ENCODE measurements at places on chromosomes 11 and 22.

DNA sequence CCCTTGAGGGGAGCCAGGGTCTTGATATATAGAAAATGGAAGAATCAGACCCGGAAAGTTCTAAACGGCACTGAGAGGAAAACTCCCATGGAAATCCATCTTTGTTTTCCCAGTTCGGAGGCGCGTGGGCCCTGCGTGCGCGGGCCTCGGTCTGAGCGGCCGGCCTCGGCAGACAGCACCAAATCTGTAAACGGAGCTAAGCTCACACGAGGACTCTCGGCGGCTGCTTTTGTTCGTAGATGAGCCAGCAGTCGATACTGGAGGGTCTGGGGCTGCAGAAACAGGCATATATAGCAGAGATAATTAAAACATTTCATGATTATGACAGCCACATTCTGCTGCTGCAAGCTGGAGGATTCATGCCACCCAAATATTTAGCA is 68.5 kb upstream of the PPARA start:
- DNase-seq, result no peak

DNA sequence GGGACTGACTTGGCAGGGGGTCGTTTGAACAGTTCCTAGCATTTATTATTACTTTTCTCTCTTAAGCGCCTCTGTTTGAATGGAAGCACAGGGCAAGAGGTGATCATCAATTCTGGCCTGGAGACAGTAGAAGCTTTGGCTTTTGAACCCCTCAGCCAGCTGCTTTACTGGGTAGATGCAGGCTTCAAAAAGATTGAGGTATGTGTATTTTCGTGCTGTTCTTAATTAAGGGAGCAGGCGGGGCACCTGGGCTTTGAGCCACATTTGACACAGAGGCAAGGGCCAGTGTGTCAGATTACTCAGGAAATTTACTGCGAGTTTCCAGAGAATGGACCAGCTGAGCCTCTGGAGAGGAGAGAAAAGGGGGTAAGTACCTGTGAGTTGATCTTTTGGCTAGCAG is 102.4 kb upstream of the SORL1-AS1 start:
- no peak for DNase-seq

- DNase-seq, result no peak
Measured at GRCh38 chr11:27277843-27278242, 85.2 kb downstream of the CCDC34 start.

DNA sequence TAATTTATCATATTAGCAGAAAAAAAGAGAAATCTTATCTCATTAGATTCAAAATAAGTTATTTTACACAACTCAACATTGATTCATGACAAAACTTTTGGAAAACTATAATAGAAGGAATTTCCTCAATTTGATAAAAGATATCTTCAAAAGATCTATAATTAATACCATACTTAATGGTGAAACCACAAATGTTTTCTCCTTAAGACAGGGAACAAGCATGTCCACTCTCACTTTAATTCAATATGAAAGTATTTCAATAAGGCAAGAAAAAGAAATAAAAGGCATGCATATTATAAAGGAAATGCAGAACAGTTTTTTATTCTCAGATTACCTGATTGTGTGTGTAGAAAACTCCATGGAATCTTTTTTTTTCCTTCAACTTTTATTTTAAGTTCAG is 23.6 kb downstream of the MTNR1B start:
- no peak for DNase-seq

GRCh38 chr11:42315267-42315666 is 855.8 kb upstream of the LRRC4C start:
- DNase-seq, result no peak

GRCh38 chr22:43910178-43910695 is 13.4 kb upstream of the PNPLA3 start:
- DNase-seq, result no peak

GRCh38 chr11:46528445-46529094 is 65.3 kb downstream of the AMBRA1 start:
- no peak for DNase-seq

DNA sequence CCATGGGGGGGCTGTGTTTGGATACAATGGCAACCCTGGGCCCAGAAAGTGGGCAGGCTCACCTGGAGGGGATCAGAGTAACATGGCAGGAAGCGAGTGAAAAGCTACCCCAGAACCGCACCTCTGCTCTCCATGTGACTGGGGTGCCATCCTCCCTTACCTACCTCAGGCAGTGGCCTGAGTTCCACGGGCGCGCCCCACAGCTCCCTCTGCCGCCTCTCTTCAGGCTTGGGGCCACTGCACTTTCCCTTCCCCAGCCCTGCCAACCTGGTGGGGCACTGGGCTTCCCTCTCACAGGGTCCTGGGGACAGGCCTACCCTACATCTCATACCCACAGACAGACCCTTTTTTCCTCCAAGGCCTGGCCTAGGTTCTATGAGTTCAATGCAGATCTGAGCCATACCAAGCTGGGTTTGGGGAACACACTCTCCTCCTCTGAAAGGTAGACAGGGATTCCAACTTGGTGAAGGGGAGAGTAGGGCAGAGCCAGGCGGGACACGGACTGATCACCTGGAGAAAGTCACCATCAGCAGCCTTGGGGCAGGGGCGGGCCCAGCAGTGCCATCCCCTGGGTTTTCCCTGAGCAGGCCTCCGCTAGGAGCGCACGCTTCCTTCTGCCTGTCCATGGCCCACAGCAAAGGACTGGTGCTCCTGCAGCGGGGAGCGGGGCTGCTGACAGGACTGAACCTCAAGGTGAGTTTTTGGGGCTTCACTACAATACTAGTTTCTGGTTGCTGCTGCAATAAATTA is 7.1 kb downstream of the GALR3 start:
- no peak for DNase-seq

DNA sequence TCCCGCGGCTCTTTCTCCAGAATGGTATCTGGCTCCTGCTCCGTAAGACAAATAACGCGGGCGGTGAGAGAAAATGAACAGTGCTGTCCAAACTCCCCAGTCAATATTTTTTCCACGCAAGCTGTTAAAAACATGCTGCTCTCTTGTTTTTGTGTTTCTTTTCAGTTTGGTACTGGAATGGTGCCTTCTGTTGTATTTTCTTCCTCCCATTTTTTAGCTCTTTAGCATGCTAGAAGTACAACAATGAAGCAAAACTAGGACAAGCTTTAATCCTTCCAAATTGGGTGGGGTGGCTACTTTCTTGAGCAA is 599 bp upstream of the PPP2R1B start:
- DNase-seq, result no peak

DNA sequence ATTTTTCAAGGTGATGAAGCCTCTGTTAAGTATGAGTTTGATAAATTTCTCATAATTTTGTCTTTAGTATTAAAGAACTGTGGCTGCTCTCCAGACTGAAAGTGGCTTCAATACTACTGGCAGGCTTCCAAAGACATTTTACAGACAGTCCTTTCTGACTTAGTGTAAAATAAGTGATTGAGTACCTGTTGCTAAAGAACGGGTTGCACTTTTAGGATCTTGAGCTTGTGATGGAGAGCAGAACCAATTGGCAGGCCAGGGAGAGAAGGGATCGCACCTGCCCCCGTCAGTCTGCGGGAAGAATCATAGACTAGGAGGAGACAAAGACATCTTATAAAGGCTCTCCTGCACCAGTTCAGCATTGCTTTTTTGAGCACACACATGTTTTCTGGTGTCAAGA is 4.4 kb downstream of the NCAM1 start:
- no peak for DNase-seq

DNA sequence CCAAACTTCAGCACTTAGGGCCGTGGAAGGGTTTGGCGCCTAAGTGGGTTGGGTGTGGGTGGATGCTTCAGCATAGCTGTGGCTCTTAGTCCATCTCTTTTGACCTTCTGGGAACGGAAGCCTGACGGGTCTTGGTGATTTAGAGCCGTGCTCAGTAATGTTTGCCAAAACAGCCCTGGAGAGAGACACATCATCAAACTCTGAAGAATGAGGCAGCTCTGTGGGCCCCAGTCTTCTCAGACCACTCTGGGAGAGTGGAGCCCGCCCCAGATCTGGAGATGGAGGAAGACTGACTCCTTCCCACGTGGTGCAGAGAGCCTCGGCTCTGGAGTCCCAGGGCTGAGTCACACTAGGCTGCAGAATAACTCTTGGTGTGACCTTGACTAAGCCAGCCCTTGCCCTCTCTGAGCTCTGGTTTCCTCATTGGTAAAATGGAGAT is 168.9 kb downstream of the C11orf91 start:
- DNase-seq, result no peak

DNA sequence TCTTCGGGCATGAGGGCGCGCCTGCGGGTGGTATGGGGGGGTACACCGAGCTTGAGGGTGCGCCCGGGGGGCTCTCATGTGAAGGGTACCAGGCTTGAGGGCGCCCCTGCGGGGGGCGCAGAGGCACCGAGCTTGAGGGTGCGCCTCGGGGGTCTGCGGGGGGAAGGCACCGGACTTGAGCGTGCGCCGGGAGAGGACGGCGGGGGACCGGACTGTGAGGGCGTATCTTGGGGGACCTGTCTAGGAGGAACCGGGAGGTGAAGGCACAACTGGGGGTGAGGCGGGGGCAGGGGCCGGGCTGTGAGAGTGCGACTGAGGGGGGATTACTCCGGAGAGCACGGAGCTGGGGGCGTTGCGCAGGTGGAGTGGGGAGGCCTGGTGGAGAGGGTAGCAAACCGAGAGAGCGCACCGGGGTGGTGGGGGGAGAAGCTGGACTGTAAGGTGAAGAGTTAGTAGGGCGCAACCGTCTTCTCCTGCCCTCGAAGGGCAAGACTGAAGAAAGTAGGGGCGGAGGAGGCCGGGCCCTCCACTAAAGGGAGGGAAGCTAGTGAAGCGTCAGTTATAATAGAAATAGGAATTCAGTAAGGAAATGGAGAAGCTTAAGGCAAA is 1.1 kb upstream of the DDX6 start:
- DNase-seq, result peak; percentile 51

DNA sequence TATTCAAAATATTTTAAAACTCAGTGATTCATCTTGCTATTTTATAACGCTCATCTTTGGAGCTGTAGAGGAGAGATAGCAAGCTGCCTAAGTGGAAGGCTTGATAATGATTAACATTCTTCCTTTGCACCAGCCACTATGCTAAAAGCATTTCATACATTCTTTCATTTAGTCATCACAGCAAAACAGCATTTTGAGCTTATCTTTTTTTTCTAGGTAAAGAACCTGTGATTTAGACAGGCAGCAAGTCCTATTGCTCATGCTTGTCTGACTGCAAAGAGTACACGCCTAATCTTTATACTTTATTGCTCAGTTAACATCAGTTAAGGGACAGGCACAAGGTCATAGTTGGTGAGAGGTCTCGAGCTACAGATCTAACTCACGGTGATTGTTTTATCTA is 713.1 kb upstream of the ARHGAP42 start:
- no peak for DNase-seq

DNA sequence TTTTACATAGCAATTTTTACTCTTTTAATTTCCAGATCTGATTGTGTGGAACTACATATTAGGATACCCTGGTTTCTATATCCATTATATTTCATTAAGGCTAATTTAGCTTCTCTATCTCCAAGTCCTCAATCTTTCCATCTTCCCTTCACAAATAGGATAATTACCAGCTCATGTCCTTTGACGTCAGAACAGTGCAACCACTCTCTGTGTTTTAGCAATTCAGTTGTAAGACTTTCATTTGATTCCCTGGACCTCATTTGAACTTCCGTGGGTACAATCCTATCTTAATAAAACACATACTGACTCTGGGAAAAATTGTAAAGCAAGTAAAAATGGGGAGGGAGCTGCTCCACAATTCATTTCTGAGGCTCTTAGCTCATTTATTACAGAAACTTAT is 52.8 kb downstream of the FAM76B start:
- no peak for DNase-seq

DNA sequence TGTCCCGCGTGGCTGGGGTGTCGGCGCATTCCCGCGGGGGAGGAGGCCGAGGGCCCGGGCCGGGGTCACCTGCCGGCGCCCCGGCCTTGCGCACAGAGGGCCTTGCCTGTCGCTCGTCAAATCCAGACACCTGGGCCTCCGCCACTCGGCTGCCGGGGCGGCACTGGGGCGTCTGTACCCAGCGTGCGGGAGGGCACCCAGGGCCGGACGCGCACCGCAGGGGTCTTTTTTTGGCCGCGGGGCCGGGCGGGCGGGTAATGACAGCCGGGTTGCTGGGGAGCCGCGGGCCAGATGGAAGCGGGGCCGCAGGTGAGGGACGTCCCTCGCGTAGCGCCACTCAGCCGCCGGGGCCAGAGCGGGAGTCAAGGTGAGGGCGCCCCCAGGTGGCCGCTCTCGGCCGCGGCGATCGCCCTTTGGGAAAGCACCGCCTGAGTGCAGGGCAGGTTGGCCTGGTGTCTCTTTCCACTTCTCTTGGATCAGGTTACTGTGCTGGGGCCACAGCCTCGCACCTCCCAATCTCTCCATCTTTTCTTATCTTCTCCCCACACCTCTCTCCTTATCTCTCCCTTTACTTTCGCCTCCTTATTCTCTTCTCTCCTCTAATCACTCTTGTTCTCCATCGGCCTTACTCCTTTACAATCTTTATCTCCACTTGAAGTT is 3.5 kb downstream of the PHLDB1 start:
- peak; percentile 94 for DNase-seq

DNA sequence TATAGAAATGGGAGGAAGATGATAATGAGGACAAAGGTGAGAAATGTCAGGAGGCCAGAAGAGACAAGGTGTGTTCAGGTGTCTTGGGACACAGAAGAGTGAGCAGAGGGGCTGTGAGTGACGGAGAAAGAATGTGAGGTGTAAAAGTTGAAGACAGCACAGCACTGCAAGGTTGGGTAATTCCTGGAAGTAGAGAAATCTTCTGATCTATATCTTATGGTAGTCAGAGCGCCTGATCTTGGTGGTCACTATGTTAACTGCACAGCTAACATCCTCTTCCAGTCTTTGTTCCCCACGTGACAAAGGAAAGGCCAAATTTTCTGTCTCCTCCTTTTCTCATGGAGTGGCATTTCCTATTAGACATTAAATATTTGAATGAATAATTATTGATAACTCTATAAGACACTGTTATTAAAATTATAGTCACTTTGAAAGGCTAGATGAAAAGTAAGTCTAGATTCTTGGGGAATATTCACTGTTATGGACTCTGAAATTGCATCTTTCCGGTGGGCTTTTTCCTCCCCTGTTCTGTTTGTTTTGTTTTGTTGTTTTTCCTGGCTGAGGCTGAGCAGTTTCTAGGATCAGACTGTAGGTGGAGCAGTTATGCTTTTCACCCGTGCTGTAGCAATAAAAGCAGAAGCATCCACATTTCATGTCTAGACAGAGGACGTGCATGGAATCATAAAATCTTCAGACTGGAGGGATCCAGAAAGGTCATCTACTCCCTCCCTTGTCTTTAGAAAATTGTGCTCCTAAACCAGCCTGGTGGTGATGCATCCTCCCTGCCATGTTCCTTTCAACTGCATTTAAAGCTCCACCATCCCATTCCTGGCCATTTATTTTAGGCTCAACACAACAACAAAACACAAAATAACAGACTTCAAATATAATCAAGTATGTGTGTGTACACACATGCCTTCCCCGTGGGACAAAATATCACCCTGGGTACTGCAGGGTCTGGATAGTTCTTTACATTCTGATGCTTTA is 26.6 kb downstream of the SC5D start:
- peak; percentile 69 for DNase-seq

GRCh38 chr11:6531267-6531752 is 34.2 kb downstream of the DNHD1 start:
- peak; percentile 68 for DNase-seq

DNA sequence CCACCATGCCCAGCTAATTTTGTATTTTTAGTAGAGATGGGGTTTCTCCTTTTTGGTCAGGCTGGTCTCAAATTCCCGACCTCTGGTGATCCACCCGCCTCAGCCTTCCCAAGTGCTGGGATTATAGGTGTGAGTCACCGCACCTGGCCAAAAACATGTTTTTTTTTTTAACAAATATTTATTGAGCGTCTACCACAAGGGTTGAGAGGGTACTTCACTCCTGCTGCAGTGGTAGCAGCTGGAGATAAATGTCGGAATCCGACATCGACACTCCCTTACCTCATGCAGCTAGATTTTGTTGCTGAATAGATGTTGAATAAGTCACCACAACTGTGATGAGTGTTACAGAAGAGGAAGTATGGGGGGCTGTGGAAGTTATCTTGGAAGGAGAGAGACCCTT is 971 bp downstream of the DNAJB13 start:
- DNase-seq, result no peak
